ENCODE measurements at places on chromosomes 16 and 17.

GRCh38 chr17:77843896-77844295 lies 114.6 kb upstream of the TNRC6C start:
- DNase-seq: no peak

GRCh38 chr16:55543472-55543871 lies 23.0 kb upstream of the CAPNS2 start:
- no peak for DNase-seq

- DNase-seq: no peak
Observed at GRCh38 chr17:67557052-67557845, 160.5 kb upstream of the NOL11 start.

- no peak for DNase-seq
Observed at GRCh38 chr17:62388856-62389255, 8.5 kb downstream of the EFCAB3 start.

GRCh38 chr16:11706180-11706742 lies 36.4 kb downstream of the TXNDC11 start:
- DNase-seq: no peak

DNA sequence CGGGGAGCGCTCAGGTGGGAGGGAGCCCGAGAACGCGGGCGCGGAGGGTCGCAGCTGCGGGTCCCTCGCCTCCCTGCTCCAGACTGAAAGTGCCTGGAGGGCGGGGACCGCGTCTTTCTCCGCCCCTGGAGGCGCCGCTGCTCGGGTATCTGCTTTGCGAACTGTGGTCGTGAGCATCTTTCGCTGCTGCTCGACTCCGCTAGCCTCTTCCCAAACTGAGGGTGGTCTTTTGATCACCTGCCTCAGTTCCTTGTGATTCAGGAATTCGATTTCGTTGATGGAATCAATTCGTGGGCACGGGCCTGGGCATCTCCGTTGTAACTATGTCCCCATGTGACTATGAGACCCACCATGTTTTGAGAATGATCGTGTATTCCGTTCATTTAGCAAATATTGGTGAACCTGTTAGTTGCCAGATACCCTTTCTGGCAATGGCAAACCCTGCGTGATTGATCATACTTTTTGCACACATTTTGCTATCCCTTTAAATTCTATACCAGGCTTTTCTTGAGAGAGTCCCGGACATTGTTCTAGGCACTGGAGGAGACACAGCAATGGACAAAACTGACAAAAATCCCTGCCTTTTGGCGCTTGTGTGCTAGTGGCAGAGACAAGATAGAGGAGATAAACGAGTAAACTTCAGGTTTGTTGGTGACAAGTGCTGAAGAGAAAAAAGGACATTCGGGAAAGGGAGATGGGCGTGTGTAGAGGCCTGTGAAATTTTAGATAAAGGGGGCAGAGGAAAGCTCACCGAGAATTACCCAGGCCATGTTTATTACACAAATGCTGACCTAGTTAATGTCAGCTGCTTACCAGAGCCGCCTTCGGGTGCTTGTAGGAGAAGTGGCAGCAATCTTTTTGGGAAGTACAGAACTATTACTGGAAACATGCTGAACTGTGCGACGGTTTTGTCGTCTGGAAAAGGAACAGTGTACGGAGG lies 948 bp downstream of the UTP18 start:
- DNase-seq: no peak

GRCh38 chr16:1745900-1746692 lies 25.2 kb downstream of the NME3 start:
- no peak for DNase-seq

- no peak for DNase-seq
Observed at GRCh38 chr17:1931844-1932579, 93.1 kb downstream of the RTN4RL1 start.

- no peak for DNase-seq
Observed at GRCh38 chr16:26019381-26020242, 327.9 kb downstream of the HS3ST4 start.

- DNase-seq: no peak
Observed at GRCh38 chr16:31461921-31462804, 2.9 kb downstream of the ARMC5 start.

- DNase-seq: no peak
Observed at GRCh38 chr16:17426451-17426850, 44.3 kb downstream of the XYLT1 start.

- DNase-seq: no peak
Observed at GRCh38 chr16:89912627-89913026, 6.0 kb upstream of the MC1R start.

DNA sequence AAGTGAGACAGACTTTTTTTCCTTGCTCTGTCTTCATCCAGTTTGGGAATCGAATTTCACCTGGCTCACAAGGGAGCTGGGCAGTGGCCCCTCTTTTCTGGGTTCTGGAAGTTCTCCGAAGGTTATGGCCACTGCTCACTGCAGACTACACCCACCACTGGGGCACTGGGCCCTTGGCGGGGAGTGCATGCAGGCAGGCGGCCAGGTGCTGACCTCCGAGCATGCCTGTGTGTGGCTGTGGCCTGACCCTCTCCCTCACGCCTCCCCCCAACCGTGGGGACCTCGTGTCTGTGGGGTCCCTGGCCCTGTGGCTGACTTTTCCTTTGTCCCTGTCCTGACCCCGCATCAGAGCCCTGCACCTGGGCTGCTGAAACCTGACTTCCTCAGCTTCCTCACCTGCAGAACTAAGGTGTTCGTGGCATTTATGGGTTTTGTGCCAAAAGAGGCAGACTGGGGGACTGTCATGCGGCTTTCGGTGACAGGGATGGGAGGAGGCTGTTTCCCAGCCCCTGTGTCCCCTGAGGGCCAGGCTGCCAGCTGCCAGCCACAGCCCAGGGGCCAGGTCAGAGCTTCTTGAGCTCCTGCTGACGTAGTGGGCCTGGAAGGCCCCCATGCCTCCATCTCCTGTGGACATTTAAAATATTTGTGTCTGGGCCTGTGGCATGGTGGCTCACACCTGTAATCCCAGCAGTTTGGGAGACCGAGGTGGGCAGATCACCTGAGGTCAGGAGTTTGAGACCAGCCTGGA lies 21.4 kb downstream of the ASPSCR1 start:
- DNase-seq: no peak

DNA sequence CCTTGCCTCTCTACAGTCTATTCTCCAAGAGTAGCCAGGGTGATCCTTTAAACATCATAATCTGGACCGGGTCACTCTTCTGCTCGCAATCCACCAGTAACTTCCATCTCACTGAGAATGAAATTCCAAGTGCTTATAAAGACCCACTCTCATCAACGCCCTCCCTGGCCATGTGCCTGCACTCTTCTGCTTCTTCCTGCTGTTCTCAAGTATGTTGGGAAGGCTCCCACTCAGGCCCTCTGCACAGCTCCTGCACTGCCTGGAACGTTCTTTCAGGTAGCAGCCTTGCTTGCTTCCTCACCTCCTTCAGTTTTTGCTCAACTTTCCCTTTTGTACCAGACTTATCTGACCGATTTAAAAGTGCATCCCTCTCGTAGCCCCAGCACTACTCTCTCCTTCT lies 44.4 kb downstream of the BRD7 start:
- no peak for DNase-seq

DNA sequence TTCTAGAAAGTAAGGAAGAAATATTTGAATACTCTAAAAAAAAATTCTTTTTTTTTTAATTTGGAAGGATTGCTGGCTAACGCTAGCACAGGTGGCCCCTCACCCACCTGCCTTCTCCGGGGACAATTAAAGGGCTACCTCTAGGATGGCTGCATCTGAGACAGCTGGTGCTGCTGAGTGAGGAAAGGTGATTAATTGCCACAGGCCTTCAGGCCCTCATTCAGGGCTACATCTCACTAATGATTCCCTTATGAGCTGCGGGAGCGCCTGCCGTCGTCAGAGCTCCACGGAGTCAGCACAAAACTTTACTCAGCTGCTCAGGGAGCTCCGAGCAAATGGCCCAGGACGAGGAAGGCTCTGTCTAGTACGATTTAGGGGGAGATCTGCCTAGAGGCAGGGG lies 27.0 kb upstream of the AKTIP start:
- DNase-seq: no peak

DNA sequence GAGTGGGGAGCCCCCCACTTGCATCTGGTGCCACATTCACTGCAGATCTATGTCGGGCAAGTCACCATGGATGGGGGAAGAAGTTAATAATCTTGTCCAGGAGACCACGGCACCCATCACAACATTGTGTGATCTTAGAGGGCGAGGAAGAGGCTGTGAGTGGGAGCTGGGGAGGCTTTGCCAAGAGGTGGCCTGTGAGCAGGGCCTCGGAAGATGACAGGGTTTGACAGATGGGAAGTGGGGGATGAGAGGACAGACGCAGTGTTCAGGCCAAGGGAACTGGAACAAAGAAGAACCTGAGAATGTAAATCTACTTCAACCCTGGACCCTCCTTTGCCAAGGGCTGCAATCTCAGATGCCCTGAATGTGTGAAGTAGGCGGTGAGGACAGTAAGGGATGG lies 12.4 kb downstream of the ACE start:
- DNase-seq: no peak

DNA sequence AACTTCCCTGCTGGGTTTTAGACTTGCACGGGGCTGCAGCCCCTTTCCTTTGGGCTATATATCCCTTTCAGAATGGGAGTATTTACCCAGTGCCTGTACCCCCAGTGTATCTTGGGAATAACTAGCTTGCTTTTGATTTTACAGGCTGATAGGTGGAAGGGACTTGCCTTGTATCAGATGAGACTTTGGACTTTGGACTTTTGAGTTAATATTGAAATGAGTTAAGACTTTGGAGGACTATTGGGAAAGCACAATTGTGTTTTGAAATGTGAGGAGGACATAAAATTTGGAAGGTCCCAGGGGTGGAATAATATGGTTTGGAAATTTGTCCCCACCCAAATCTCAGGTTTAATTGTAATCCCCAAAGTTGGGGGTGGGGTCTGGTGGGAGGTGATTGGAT lies 393.8 kb upstream of the KIF2B start:
- no peak for DNase-seq

GRCh38 chr17:28579526-28579925 lies 2.8 kb upstream of the ALDOC start:
- DNase-seq: no peak

- no peak for DNase-seq
Observed at GRCh38 chr16:77585379-77586251, 136.7 kb upstream of the NUDT7 start.

DNA sequence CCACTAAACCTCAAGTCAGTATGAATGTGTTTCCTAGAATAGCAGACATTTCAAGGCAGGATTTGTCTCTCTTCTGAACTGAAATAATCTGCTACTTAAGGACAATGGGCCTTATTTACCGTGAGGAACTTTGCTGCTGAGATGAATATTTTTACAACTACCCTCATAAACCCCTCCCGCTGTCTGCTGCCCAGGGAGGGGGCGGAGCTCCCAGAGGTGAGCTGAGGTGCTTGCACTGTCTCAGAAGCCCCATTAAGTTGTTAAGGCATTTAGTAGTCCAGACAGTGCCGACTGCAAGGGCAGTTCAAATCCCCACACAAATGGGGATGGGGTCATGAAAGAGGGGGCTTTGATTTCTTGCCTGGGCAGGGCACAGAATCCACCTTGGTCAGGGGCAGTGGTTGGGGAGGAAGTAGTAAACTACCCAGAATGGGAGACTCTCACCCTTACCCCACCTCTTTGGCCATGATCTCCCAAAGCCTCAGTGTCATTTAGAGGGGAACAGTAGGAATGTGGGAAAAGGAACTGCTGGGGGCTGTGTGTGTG lies 19.2 kb downstream of the HNF1B start:
- DNase-seq: no peak

DNA sequence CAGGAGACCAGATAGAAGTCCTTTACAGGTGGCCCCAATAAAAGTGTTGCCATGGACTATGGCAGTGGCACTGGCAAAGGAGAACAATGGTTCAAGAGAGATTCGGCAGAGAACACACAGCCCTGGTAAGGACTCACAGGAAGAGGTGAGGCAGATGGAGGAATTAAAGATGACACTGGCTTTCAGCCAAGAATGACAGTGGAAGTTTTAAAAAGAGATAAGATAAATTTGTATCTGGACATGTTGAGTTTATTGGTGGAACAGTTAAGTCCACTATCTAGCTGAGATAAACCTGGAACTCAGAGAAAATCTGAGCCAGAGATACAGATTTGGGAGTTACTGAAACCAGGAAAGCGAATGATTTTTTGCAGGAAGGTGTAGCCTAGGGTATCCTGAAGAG lies 20.1 kb downstream of the CMC2 start:
- DNase-seq: no peak

GRCh38 chr16:73125850-73126524 lies 78.1 kb upstream of the ZFHX3 start:
- DNase-seq: no peak

- no peak for DNase-seq
Observed at GRCh38 chr17:45315648-45316433, 979 bp downstream of the MAP3K14 start.

- no peak for DNase-seq
Observed at GRCh38 chr17:67150826-67151225, 94.2 kb downstream of the HELZ start.

DNA sequence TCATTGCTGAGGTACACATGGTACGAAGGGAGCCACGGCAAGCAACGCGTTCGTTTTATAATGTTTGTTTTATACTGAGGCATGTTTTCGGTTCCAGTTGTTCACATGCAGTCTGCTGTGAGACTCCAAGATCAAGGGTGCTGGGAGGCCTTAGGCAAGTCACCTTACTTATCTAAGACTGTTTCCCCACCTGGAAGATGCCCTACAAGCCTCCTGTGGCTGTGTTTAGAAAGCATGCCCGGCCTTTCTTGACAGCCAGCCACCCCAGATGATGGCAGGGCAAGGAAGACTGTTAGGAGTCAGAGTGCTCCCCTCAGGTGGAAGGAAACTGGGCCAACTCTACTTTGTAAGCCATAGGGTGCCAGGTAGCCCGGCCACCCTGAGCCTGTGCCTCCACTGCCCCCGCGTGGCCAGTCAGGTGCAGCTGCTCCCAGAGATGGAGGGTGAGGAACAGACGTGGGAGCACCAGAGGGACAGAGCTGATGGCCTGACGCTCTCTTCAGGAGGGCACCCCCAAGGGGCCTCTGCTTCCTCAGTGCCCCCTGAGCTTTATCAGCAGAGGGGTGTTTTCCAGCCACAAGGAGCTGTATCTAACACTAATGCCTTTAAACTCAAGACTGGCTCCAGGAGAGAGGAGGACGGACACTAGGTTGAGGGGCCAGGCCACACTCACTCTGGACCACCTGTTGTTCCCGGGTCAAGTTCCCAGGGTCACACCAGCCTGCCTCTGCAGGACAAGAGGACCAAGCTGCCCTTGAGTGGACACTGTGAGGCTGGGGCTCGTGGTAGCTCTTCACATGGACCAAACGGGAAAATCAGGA lies 5.4 kb downstream of the NAT9 start:
- DNase-seq: peak; percentile 73

DNA sequence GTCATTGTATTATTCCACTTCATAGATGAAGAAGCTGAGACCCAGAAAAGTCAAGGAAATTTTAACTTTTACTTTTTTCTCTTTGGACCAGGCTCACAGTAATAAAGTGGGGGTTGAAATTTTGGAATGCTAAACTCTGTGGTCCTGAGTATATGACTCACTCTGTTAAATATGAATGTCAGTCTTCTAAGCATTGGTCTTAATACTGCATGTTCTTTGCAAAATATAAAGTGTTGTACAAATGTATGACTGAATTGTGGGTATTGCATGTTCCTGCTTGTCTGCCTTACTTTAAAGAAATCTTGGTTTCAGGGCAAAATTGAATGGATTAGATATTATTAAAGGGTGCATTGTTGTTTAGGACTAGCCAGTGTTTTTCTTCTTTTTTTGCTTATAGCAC lies 950.8 kb upstream of the GOT2 start:
- no peak for DNase-seq

All from CD8-positive, alpha-beta memory T cell (primary cell).